ENCODE measurements at places on chromosomes 3 and 15.

GRCh38 chr15:48643206-48643605, 2.3 kb downstream of the FBN1 start:
- DNase-seq: no peak

GRCh38 chr3:160401291-160402095, 2.0 kb downstream of the SMC4 start:
- DNase-seq: no peak

GRCh38 chr3:49120096-49120437, 556 bp downstream of the USP19 start:
- no peak for DNase-seq

DNA sequence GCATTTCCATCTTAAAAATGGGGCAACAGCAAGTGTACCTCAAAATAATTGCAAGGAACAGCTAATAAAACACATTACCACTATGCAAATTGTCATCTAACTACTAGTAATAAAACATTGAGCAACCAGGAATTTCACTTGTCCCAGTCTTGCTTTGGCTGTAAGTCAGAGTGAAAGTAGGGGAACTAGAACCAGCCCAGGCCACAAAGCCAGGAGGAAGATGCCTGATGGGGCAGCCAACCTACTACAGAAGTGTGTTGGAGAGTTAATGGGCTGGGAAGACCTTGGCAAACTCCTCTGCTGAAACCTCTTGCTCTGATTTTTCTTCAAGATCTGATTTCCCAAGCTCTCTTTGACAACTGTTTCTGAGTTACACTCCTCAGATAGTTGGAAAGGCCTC, 40.2 kb upstream of the LPP start:
- DNase-seq: no peak

Data from upper lobe of right lung (tissue), 1 donor.